ENCODE measurements at places on chromosomes 12 and 14.

GRCh38 chr14:92099802-92100201, 6.6 kb downstream of the ATXN3 start:
- DNase-seq: no peak

DNA sequence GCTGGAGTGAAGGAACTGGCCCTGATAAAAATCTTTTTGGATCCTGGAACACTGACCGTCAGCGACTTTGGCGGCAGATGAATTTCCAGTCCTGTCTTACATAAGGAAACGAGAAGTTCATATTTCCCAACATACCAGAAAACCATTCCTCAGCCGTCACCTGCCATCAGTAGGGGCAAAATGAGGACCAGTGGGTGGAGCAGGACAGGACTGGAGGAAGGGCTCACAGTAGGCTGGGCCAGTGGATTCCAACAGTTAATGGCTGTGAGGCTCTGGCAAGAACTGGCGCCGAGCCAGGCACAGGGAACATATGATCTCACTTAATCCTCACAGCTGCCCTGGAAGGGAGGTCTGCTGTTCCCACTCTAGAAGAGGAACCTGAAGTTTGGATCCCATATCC, 67.2 kb upstream of the FAM181A start:
- no peak for DNase-seq

DNA sequence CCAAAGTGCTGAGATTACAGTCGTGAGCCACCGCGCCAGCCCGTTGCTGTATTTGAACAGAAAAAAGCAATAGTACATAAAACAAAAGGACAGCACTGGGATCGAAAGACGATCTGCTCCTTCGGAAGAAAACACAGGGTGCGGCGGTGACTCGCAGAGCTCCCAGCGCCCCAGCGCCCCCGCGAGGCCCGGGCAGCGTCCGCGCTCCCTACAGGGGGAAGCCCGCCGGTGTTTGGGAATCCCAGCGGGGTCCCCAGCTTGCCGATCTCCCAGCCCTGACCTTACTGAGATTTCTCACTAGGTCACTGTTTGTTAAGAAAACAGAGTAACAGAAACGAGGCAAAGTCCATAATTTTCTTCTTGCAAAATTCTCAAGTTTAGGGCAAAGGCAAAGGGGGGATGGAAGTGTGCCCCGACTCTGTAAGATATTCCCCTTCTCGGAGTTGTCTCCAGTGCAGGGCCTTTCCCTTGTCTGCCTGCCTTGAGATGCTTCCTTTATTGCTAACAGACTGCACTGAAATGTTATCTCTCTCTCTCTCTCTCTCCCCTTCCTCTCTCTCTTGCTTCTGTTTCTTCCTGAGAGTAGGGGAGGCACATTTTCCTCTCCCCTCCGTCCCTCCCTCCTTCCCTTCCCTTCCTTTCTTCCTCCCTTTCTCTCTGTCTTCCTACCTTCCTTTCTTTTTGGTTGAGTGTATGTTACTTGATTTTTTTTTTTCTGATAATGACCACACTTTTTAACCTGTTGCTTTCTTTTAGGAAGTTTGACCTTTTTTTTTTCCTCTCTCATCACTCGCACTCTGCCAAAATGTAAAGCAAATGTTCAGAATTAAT, 91.9 kb downstream of the TMEM30B start:
- peak; percentile 93 for DNase-seq

DNA sequence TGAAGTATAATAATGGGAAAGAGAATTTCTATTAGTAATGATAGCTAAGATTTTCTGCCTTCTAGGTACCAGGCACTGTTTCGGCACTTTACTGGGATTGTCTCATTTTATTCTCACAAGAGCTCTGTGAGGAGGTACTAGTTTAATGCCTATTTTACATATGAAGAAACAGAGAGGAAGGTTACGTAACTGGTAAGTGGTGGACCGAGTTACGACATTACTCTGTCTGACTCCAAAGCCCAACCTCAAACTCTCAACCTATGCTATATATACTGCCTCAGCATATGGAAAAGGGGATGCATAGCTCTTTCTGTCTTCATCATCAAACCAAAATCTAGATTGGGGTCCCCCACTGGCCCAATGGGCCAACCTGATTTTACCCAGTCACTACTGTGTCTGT, 133.5 kb downstream of the KTN1 start:
- DNase-seq: no peak

GRCh38 chr12:131486451-131487230, 224.2 kb upstream of the SFSWAP start:
- no peak for DNase-seq

GRCh38 chr12:70121562-70121961, 121.7 kb upstream of the CNOT2 start:
- DNase-seq: no peak
